Type B pancreatic cell (in vitro differentiated cells): ENCODE measurements at places on chromosomes 13 and 19.

GRCh38 chr19:56348289-56348877 is 33.7 kb upstream of the ZSCAN5A start:
- H3K27me3 ChIP-seq: no peaks in the 10 kb centered on the region
- no peak for DNase-seq
- H3K4me3 ChIP-seq: no peak overlapping the region
- H3K27ac ChIP-seq: no peak overlapping the region
- no peaks in the 10 kb centered on the region for H3K36me3 ChIP-seq

GRCh38 chr19:42132851-42133528 is 744 bp upstream of the POU2F2 start:
- peaks cover 78% of the 10 kb centered on the region for H3K27me3 ChIP-seq
- H3K36me3 ChIP-seq: no peaks in the 10 kb centered on the region
- H3K4me3 ChIP-seq: peak overlapping the region; percentile 45
- no peak overlapping the region for H3K27ac ChIP-seq

- H3K27me3 ChIP-seq: no peaks in the 10 kb centered on the region
- no peak for DNase-seq
- H3K4me3 ChIP-seq: no peak overlapping the region
- no peak overlapping the region for H3K27ac ChIP-seq
Measured at GRCh38 chr13:73870970-73871935, 263.0 kb downstream of the KLF12 start.

DNA sequence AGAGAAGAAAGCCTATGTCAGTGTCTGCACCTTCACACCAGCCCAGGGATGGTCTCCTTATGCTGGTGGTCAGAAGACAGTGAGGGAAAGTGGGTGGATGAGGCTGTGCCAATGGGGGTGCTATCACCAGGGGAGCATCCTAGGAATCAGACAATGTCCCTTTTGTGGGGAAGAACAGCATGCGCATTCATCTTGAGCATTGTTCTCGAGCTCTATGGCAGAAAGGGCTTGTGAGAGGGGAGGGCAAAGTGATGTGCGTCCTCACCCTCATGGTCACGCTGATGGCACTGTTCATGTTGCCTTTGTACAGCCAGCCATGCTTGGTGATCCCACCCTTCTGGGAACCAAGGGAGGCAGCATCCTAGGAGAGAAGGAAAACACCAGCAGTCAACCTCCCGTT is 56.1 kb downstream of the DOCK9 start:
- H3K27me3 ChIP-seq: no peaks in the 10 kb centered on the region
- peaks cover 21% of the 10 kb centered on the region for H3K4me1 ChIP-seq
- no peak overlapping the region for H3K27ac ChIP-seq
- no peak for DNase-seq
- peaks cover 12% of the 10 kb centered on the region for H3K36me3 ChIP-seq

DNA sequence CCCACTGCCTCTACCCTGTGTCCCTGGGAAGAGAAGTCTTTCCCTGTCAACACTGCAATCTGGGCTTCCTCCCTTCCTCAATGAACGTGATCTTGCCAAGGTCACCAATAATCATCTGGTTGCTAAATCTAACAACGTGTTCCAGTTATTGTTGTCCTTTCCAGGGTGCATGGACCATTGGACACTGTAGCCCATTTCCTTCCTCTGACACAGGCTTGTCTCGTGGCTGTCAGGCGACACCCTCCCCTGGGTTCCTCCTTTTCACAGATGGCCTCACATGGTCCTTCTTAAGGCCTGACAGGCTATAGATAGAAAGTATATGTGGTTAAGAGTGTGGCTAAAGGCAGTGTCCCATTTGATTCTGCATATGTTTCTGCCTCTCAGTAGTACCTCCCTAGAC is 67.7 kb upstream of the STARD13 start:
- no peak overlapping the region for H3K27ac ChIP-seq
- DNase-seq: no peak
- H3K4me1 ChIP-seq: no peaks in the 10 kb centered on the region
- no peak overlapping the region for H3K4me3 ChIP-seq
- no peaks in the 10 kb centered on the region for H3K36me3 ChIP-seq
- H3K27me3 ChIP-seq: peaks cover 43% of the 10 kb centered on the region
